GM12878 (cell line): ENCODE measurements at places on chromosomes 4 and X. TPM values are rescaled to one million over a fixed set of nuclear protein-coding genes. Genes with fewer than 3 reads are reported as not detected.
A peak's percentile ranks its signal among the peaks of the same experiment; 100 is the strongest.

DNA sequence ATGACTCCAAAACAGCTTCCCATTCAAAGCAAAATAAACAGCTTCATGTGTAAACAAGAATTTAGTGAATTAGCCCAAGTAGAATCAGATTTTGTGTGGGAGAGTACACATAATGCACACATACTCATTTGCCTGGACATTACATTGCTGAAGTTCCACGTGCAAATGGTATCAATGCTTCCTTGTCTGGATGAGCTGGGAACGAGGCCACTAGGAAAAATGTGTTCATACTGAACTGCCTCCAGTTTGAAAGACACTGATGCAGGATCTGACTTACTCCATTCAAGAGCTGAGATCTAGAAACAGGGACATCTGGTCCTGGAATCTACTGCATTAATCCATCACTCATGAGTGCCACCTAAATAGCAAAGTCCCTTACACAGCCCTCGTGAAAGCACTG is 228.0 kb downstream of the APBB2 start:
- no peak for DNase-seq

GRCh38 chrX:13387666-13388494 is 68.0 kb upstream of the ATXN3L start:
- no peak for DNase-seq

GRCh38 chr4:148445071-148445859 is 3.1 kb upstream of the NR3C2 start:
- no peak for DNase-seq

- DNase-seq = no peak
Observed at GRCh38 chr4:2489081-2489805, 20.3 kb downstream of the RNF4 start.

- DNase-seq = peak; percentile 26
Observed at GRCh38 chrX:149003863-149004660, 501.0 kb downstream of the IDS start.

- DNase-seq = no peak
Observed at GRCh38 chrX:69133921-69134542, 31.2 kb downstream of the PJA1 start.

DNA sequence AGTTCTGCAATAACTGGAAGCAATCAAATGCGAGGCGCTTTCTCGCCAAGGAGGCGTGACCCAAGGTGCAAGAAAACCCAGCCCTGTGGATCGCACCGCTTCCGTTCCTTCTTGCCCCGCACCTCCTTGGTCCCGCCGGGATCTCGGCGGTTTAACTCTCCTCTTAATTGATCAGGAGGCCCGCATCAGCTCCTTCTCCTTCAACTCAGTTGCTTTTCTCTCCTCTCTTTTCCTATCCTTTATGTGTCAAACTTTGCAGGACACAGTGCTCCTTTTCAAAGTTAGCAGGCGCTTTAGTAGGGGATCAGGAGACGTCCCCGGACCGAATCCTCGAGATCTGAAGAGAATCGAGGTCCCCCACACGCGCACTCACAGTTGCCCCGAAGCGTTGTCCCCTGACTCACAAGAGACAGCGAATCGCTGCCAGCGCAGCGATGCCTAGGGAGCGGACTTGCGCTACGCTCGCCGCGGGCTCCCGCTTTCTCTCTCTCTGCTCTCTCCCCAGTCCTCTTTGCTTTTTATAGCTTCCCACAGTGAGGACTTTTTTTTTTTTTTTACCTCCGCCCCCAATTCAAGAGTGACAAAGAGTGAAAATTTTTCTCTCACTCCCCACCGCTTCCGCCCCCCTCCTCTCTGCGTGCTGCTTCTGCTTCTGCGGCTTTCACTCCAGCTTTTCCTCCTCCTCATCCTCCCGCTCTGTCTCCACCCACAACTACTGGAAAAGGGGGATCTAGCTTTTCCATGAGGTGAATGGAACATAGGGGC is at the start of gene DKK2:
Gene DKK2, minus strand, starts transcription at position 495 of the 765 bp plus-strand sequence. CDS start 722 bp downstream, outside the sequence.
- no peak for DNase-seq

- no peak for DNase-seq
Observed at GRCh38 chr4:165477799-165478198, 99.0 kb downstream of the CPE start.

- DNase-seq = no peak
Observed at GRCh38 chr4:168826620-168827019, 183.4 kb downstream of the CBR4 start.

- DNase-seq = no peak
Observed at GRCh38 chr4:185411849-185412248, 13.9 kb downstream of the UFSP2 start.

GRCh38 chrX:109533005-109533404 is 3.6 kb upstream of the NXT2 start:
- DNase-seq = no peak

DNA sequence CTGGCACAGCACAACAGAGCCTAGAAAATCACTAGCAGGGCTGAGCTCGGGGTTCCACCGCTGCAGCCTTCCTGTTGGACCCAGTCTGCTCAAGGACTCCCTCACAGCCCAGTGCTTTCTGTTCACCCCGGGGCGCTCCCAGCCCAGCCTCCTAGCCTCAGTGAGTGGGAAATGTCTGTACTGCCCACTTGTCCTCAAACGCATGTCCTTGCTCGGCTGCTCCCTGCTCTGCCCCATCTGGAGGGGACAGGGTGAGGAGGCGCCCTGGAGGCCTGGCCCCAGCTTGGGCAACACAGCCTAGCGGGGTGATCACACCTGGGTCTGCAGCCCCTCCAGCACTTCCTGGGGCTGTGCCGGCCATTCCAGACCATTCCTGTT is 11.9 kb upstream of the CCNQ start:
- DNase-seq = no peak

DNA sequence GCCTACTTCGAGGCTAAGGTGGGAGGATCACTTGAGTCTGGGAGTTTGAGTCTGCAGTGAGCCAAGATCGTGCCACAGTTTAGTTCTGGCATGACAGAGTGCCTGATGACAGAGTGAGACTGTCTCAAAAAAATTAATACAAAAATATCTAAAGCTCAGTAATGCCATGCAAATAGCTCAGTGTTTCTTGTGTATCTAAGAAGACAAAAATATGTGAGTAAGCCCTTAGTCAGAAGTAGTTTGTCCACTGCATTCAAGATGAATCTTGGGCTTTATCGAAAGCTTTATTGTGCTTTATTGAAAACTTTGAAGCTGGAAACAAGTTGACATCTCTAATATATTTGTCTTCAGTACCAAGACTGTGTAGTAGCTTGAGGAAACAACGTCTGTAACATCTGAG is 115.9 kb downstream of the GPAT3 start:
- no peak for DNase-seq

GRCh38 chr4:174613979-174614378 is 91.7 kb upstream of the HPGD start:
- DNase-seq = no peak

DNA sequence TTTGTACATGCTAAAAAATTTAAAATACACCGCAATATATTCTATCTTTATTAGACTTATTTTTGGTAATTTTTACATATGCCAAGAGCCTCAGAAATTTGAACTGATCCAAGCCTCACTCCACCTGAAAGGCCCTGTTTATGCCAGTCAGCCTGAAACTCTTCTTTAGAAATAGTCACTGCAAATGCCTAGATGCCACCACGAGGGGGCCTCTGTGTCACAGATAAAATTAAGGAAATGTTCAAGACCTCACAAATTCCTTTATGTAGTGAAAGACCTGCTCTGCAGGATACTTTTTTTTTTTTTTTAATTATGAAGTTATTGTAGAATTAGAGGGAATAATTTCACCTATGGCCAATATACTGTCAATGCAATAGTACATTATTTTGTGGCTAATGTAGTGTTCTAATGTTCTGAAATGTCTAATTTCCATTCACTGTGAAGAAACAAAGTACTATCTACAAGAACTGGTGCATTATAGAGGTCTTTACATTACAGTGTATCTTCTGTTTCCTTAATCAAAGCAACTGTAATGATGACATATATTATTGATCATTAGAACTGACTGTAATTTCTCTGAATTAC is 69.8 kb downstream of the DTHD1 start:
- DNase-seq = peak; percentile 37

DNA sequence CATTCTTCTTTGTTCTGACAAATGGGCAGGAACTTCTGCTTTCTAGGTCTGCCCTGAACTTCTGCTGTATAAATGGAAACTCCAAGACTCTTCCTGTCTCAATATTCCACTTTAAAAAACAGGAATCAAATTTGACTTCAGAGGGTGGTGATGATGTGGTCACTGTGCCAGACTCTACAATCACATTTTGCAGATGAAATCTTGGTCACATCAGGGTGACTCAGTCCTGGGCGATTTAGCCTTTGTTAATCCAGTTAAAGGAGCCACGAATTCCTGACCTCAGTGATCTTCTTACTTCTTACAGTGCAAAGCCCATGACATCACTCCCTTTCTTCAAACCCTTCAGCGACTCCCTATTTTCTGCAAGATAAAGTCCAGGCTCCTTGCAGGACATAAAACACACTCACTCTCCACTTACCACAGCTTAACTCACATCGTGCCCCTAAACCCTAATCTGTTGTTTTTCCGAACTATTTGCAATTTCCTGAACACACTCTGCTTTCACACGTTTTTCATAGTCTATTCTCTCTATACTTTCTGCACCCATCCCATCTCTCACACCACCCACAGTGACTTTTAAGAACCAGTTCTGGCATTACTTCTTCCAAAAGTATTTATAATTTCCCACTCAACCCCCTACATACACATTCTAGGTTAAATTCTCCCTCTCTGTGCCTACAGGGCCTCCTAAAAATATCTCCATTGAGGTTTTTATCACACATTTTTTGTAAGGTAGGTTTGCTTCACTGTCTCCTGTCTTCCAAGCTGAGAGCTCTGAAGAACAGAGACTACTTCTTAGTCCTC is 11.1 kb downstream of the GASK1B start:
- DNase-seq = no peak

- no peak for DNase-seq
Observed at GRCh38 chr4:88054901-88055300, 47.5 kb downstream of the PKD2 start.

DNA sequence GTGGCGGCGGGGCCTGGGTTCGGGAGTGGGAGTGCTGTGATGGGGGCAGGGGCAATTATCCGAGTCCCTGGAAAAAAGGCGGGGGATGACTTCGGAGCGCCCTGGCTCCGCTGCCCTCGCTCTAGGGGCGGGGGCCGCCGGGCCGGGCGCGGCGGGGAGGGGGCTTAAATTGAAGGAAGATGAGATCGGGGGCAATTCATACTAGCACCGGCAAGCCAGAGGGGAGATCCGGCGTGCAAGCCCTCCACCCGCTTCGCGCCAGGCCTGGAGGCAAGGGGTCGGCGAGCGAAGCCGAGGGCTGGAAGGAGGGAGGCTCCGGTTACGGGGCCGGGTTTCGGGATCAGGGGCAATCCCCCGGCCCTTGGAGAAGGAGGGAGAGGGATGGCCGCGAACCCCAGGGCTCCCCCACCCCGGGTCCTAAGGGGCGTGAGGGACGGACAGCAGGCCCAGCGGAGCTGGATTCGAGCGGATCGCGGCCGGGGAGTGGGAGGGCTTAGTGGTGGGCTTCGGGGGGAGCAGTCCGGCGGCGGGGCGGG is 1.2 kb downstream of the BCORL1 start:
- no peak for DNase-seq

GRCh38 chrX:130264573-130264972 is 4.1 kb downstream of the ZNF280C start:
- DNase-seq = no peak

- no peak for DNase-seq
Observed at GRCh38 chrX:86148594-86148993, 343 bp downstream of the DACH2 start.

DNA sequence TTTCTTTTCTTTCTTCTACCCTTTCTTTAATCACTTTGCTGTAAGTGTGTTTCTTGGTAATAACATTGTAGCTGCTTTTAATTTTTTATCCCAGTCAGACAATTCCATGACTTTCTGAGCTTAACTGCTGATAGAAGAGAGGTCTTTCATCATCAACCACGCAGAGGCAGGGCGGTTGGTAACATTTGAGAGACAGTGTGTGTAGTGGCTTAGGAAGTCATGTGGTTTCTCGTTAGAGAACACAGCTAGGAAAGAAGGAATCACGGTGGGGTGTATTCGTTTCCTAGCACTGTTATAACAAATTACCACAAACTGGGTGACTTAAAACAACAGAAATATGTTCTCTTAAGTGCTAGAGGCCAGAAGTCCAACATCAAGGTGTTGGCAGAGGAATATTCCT is 11.5 kb downstream of the PRPS2 start:
- no peak for DNase-seq

DNA sequence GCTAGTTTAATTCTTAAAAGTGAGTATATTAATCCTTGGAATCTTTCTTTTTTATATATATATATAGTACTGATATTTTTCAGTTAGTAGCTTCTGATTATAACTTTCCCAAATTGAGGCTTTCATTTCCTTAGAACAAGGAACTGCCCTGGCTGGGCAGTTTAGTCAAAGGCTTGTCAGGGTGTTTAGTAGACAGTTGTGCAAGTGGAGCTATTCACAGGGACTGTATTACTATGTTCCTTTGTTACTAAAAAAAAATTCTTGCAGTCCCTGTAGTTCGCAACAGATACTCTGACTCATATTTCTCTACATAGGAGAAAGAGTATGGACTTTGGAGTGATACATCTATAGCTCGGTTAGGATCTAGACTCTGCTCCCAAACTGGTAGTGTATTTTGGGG is 20.8 kb downstream of the USO1 start:
- DNase-seq = no peak

- DNase-seq = no peak
Observed at GRCh38 chr4:38570647-38571276, 93.2 kb upstream of the KLF3 start.

GRCh38 chr4:71732706-71733105 is 51.2 kb downstream of the GC start:
- DNase-seq = no peak

The NWD2 gene
- total RNA-seq = not detected in 2 replicates

The MGAT4D gene
- not detected in 2 replicates for total RNA-seq

The ERCC6L gene
- 8.0 and 8.8 TPM in 2 replicates for total RNA-seq

The GRK4 gene
- total RNA-seq = 3.0 and 3.6 TPM in 2 replicates

The TRIM60 gene
- total RNA-seq = not detected in 2 replicates

The HS3ST1 gene
- 0.18 and 0.80 TPM in 2 replicates for total RNA-seq

The EDA2R gene
- 8.1 and 8.4 TPM in 2 replicates for total RNA-seq

The GNL3L gene
- total RNA-seq = 53.4 and 57.9 TPM in 2 replicates

The LRCH2 gene
- 0.03 TPM in 1 of 2 replicates, not detected in the other for total RNA-seq
